ENCODE measurements at places on chromosomes 11 and 22. TPM values are rescaled to one million over a fixed set of nuclear protein-coding genes. Genes with fewer than 3 reads are reported as not detected.

The TTC38 gene
- 24.1 TPM for total RNA-seq

The PAK1 gene
- total RNA-seq: 6.1 TPM

The ANKK1 gene
- not detected for total RNA-seq

The TPBGL gene
- 0.11 TPM for total RNA-seq

The NPAS4 gene
- not detected for total RNA-seq

The FADS3 gene
- 76.0 TPM for total RNA-seq

The TYR gene
- total RNA-seq: not detected

The SLC35E4 gene
- 4.1 TPM for total RNA-seq

DNA sequence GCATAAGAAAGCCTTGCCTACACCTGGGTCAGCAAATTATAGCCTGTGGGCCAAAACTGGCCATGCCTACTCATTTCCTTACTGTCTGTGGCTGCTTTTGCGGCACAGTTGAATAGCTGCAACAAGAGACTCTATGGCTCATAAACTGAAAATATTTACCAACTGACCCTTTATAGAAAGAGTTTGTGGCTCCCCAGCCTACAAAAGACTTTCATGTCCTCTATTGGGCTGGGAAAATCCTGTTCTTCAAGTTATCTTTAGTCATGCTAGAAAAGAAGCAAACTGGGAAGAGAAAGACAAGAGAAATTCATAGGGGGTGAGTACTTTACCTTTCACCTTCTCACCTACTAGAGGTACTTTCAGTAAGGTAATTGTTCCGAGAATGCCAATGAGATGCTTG, 175.1 kb downstream of the SWAP70 start:
- DNase-seq: no peak

- DNase-seq: no peak
These were observed 36.8 kb downstream of the SGSM3 start for GRCh38 chr22:40407021-40407761.

GRCh38 chr11:33187998-33188722, 26.9 kb upstream of the CSTF3 start:
- DNase-seq: no peak

GRCh38 chr11:114091516-114092397, 32.2 kb downstream of the ZBTB16 start:
- DNase-seq: no peak

DNA sequence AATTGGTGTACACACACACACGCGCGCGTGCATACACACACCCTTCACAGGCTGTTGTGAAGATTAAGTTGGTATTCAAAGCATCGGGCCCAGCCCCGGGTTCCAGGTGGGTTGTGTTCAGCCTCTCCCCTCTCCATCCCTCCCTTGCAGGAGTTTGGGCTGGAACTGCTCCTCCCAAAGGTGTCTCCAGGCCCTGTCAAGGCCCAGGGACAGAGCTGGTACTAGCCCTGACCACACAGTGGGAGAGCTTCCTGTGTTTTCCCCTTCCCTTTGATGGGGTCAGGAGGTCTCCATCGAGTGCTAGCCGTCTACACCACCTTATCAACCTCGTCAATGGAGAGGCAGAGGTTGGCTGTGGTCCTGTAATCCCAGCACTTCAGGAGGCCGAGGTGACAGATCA, 36.5 kb upstream of the CSNK1E start:
- DNase-seq: no peak

DNA sequence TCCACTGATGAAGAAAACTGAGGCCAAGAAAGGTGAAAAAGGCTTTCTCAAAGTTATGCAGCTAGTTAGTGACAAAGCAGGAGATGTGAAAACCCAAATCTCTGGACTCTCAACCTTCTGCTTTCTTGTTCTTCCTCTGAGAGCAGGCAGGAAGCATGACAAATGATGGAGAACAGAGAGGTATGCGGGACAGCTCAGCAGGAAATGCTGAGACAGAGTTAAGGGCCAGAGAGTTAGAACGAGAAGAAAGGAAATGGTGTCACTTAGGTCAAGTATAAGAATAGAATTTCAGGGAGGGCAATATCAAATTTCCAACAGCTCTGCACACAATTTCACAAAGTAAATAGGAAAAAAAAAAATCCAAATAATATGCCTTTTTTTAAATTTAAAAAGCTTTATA, 67.6 kb upstream of the ARHGAP42 start:
- no peak for DNase-seq

DNA sequence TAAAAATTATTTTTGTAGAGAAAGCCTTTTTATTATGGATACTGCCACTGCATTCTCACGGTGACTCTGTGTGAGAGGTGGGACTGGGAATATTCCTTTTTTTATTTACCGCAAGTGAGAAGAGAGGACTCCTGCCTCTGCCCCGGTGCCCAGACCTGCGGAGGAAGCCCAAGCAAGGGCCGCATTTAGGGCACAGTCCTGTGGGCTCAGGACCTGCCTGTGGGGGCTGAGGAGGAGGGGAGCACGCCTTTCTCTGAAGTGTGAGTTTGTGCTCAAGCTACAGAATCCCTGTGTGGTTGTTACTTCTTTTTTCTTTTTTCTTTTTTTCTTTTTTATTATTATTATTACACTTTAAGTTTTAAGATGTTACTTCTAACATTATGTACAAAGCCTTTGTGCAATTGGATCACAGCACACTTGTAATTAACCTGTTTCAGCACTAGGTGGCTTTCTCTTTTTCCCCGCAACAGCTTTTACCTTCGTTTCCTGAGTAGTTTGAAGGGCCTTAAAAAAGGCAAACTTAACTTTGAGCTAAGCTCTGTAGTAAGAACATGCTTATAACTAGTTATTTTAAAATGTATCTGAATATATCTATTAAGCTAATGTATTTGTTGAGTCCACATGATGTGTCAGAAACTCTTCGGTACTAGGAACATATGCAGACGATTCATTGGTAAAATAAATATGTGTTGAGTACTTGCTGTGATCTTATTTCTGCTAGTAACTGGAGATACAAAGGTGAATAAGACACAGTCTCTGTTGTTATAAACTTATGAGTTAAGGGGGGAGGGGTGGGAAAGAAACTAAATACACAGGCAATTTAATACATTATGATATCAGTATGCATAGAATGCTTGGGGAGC, 18.3 kb downstream of the AMOTL1 start:
- DNase-seq: no peak

- no peak for DNase-seq
These were observed 707.5 kb upstream of the LUZP2 start for GRCh38 chr11:23789200-23789853.

DNA sequence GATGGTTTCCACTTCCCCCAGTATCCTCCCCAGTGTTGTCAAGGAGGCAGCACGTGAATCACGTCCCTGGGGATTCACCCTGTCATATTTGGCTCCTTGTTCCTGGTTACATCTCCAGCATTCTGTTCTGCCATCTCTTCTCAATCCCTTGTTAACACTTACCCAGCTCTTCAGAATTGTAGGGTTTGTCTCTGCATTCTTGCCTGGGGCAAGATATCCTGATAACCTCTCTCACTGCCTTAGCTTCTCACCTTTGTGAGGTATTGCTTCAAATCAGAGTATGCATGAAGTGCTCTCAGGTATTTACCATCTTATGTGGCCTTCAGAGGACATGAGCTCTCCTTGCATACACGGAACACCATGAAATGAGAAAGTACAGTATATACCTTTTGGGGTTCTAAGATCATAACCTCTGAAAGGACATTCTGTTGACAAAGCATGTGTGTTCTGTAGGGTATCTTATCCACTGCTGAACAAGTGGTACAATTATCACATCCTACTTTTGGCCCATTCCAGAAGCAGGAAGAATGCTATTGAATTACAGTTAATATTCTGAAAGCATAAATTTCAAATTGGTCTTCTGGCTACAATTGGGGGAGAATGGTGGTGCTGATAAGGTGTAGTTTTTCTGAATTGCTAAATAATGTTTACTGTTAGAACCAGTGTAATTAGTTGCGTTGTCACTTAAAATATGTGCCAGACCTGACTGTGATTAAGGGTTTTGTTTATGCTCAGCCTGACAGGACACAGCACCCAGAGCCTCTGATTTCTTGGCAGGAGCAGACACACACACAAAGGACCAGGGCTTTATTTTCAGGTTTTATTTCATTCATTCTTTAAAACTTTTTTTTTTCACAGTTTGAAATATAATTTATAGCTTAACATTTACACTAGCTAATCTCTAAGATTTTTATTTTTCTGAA, 32.7 kb downstream of the VSTM5 start:
- no peak for DNase-seq

GRCh38 chr11:46514370-46514769, 79.5 kb downstream of the AMBRA1 start:
- no peak for DNase-seq

DNA sequence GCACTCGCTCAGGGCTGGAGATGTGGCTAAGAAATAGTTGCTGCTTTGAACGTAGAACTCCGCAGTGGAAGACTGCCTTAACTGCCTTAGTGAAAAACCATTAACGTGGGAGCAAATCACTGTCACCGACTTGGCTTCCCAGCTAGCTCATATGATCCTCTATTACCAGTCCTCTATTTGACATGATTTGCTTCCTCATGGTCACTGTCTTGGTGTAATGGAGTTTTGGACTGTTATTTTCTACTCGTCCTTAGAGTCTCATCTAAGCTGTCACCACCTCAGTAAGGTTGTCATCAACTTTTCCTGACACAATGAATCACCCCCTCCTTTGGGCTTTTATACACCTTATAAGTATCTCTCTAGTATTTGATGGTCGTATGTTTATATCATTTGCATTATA, 167.1 kb upstream of the NARS2 start:
- no peak for DNase-seq

DNA sequence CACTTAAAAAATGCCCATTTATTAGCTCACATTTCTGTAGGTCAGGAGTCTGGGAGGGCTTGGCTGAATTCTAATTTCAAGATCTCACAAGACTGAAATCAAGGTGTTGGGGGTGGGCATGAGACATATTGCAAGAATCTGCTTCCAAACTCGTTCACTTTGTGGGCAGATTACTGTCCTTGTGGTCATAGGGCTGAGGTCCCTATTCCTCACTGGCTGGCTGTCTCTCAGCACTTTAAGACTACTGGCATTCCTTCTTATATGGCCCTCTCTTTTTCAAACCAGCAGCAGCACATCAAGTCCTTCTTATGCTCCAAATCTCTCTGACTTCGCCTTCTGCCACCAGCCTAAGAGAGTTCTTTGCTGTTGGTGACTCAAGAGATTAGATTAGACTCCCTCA, 27.8 kb upstream of the MYOD1 start:
- no peak for DNase-seq

DNA sequence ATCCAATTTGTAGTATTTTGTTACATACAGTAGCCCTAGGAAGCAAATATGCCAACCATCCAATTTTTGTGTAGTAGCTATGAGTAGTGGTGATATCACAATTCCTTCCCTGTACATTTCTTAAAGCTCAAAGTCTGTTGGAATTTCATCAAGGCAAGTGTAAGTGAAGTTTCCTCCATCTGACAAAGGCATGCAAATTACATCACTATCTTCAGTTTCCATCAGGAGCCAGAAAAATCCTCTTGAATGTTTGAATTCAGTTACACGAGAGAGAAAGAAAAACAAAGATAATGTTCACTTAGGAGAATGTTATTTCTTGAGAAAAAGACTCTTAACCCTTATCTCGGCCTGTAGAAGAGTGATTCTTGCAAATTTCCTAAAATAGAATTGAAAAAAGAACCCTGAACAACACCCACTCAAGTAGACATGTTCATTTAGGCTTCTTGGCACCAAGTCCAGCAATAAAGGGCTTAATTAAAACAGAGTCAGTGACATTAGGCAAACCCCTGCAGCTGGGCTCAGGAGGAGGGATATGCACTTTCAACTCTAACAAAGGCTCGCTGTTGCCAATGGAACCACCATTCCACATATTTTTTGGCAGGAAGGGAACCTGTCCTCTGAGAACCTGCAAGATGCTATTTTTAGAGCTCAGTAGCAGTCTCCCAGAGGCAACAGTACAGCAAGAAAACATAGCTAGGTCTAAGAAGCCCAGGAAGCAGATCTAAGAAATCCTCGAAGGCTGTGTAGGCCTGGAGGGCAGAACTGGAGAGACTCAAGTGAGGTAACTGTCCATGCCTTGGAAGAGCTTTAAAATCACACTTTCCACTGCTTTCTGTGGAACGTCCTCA, 144.6 kb downstream of the CCDC81 start:
- no peak for DNase-seq

GRCh38 chr11:115284773-115285172, 219.4 kb downstream of the CADM1 start:
- DNase-seq: no peak

- DNase-seq: no peak
These were observed 24.2 kb upstream of the TMPRSS4 start for GRCh38 chr11:118052581-118053206.

GRCh38 chr11:35919244-35919643, 24.6 kb upstream of the LDLRAD3 start:
- DNase-seq: no peak

GRCh38 chr11:64206457-64207255, at the start of gene FERMT3:
TSS of gene FERMT3 (plus strand) at chr11:64206721. CDS start at chr11:64207365, 644 bp downstream.
- DNase-seq: peak; percentile 85

DNA sequence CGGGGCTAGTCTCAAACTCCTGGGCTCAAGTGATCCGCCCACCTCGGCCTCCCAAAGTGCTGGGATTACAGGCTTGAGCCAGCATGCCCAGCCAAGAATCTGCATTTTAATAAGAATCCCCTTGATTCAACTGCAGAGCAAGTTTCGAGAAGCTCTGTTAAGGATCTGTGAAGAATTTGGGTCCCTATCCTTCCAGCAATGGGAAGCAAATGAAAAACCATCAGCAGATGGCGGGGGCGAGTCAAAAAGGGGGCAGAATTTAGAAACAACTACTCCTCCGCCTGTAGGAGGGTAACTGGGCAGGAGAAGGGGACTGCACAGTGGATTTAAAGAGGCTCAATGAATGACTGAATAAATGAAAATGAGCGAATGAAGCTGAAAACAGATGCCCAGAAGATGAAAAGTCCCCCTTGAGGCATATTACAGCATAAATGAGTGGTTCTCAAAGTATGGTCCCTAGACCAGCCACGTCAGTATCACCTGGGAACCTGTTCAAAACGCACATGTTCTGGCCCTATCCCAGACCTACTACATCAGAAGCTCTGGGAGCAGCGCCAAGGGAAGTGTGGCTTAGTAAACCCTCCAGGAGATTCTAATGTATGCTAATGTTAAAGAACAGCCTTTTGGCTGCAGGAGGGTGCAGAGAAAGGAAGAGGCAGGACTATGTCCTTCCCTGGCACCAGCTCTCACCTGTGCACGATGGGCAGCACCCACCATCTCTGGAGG, 15.0 kb downstream of the VWCE start:
- DNase-seq: no peak

GRCh38 chr22:50199829-50200460, 866 bp upstream of the SELENOO start:
- DNase-seq: no peak
